Stomach (tissue), 19 donors: ENCODE measurements at places on chromosomes 3 and 15. TPM values are rescaled to one million over a fixed set of nuclear protein-coding genes. Genes with fewer than 3 reads are reported as not detected.

Gene MCCC1
- polyA plus RNA-seq = 28.8 TPM

Gene NRROS
- 0.85 TPM for polyA plus RNA-seq

Gene DOCK3
- polyA plus RNA-seq = not detected

Gene STAB1
- polyA plus RNA-seq = 48.6 TPM

Gene DISP2
- 0.93 TPM for polyA plus RNA-seq
